ENCODE measurements at places on chromosomes 12 and 14. TPM values are rescaled to one million over a fixed set of nuclear protein-coding genes. Genes with fewer than 3 reads are reported as not detected.

GRCh38 chr12:78146365-78146772 lies 315.7 kb downstream of the NAV3 start:
- H3K36me3 ChIP-seq: no peaks in the 10 kb centered on the region
- no peaks in the 10 kb centered on the region for H3K27me3 ChIP-seq
- DNase-seq: no peak

Gene DNAH10
- total RNA-seq: 9.8 TPM

Gene PLEKHH1
- 25.1 TPM for total RNA-seq

Gene TAC3
- not detected for total RNA-seq

- H3K27ac ChIP-seq: no peak overlapping the region
- DNase-seq: no peak
- H3K36me3 ChIP-seq: no peaks in the 10 kb centered on the region
- peaks cover 23% of the 10 kb centered on the region for H3K4me1 ChIP-seq
- H3K4me3 ChIP-seq: no peak overlapping the region
These were observed 1.1 kb upstream of the SOAT2 start for GRCh38 chr12:53101931-53102781.
